ENCODE measurements at places on chromosomes 13 and 19. TPM values are rescaled to one million over a fixed set of nuclear protein-coding genes. Genes with fewer than 3 reads are reported as not detected.

SELENOV gene
- total RNA-seq, result not detected

TMEM205 gene
- total RNA-seq, result 34.9 TPM

PSG6 gene
- not detected for total RNA-seq

GJA3 gene
- 0.05 TPM for total RNA-seq

DNA sequence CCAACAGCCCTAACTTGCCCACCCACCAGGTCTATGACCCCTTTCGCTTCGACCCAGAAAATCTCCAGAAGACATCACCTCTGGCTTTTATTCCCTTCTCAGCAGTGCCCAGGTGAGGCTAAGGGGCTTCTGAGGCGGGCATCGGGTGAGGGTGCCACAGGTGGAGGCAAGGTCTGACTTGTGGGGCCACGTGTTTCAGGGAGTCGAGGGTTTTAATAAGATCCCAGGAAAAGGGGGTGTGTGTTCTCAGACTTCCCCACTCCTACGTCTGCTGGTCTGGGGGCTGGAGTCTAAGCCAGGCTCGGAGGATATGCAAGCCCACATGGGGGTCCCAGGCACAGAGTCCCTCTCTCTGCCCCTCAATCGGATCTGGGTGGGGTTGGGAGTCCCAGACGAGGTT, 30.9 kb upstream of the CYP4F8 start:
- DNase-seq, result no peak

DNA sequence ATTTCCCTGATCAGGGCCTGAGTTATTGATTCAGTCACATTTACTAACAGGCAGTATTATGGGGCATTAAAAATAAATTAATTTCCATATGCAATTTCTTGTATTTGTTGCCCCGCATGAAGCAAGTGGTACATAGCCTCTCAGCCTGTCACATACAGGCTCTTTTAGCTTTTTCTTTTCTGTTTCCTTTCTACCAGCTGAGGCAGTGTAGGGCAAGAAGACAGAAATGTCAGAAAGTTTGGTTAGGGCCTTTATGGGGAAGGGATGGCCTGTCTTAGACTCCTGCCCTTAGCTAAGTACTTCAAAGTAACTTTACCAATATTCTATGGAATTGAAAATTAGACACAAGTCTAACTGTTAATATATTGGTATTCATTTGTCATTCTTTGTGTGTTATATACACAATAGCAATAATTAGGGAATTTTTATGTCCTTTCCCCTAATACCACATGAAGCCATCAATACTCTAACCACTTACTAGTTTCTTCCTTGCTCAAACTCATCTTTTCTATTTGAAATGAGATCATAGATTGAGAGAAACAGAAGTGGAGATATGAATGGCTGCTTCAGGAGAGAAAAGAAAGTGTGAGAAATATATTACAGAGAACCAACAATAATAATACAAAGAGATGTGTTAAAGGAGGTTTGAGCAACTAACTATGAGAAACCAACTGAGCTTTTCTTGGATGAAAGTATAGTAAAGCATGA, 669.6 kb downstream of the PCDH17 start:
- DNase-seq, result no peak

GRCh38 chr13:20360041-20360491, 127.9 kb upstream of the GJB6 start:
- DNase-seq, result no peak

GRCh38 chr19:17025991-17026658, 485 bp downstream of the CPAMD8 start:
- no peak for DNase-seq

GRCh38 chr13:81139987-81140386, 799.1 kb upstream of the SPRY2 start:
- DNase-seq, result no peak

- no peak for DNase-seq
Observed at GRCh38 chr19:17415121-17415520, 4.7 kb upstream of the MVB12A start.

DNA sequence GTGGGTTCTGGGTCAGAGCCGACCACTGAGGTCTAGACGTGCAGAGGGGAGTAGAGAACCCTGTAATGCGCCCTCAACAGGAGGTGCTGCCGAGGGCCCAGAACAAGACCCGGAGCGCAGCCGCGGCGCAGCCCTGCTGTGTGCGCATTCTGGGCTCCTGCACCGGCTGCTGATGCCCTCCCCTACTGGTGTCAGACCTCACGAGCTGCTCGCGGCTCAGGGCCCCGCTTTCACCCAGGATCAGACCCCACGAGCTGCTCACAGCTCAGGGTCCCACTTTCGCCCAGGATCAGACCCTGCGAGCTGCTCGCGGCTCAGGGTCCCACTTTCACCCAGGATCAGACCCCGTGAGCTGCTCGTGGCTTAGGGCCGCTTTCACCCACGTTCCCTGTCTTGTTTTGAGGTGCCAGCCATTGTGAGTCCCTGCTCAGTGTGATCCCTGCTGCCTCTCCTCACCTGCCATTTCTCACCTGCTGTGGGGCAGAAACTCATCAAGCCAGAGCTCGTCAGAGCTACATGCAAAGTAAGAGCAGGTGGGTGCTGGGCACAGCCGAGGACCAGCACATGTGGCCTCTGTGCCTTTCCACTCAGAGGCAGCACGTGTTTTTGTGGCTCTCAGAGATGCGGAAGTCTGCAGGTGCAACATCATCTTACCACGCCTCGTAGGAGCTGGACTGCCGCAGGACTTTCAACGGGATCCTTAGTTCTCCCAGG, 47.0 kb upstream of the C13orf46 start:
- DNase-seq, result no peak

- DNase-seq, result no peak
Observed at GRCh38 chr19:50992666-50993035, 8.8 kb downstream of the KLK8 start.

GRCh38 chr13:50760751-50761150, 82.7 kb downstream of the DLEU7 start:
- no peak for DNase-seq

GRCh38 chr19:15372470-15372869, 7.1 kb downstream of the AKAP8 start:
- no peak for DNase-seq

GRCh38 chr19:17385878-17386611, 8.0 kb downstream of the CCDC194 start:
- peak; percentile 49 for DNase-seq

GRCh38 chr19:37537391-37537947, 30.7 kb downstream of the ZNF793 start:
- DNase-seq, result no peak

DNA sequence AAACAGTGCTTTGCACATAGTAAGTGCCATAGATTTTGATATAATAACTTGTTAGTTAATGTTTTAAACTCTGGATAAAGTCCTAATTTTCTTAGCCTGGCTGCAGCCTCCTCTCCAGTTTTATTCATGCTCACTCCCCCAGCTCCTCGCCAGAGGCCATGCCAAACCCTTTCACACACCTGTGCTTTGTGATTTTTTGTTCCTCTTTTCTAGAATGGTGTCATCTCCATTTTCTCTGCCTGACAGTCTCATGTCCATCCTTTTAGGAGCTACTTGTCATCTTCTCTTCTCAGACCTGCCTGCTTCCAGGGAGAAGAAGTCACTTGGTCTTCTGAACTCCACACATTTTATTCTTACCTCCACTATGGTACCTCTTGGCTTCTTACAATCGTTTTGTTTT, 55.8 kb upstream of the SPATA13 start:
- DNase-seq, result no peak

DNA sequence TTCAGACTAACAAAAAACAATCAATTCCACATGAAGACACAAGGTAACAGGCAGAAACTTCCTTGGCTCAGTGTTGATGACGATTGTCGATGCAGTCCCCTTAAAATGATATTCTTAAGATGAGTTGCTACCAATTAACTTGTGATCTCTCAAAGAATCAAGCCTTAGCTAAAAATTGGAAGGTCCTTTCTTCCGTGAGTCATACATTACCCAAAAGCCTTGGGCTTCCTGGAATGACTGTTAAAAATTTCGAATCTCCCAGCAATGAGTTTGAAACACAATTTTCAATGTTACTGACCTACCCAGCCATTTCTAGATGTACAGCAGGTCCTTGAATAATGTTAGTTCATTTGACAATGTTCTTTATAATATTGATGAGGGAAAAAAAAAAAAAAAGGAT, 28.0 kb upstream of the RB1 start:
- no peak for DNase-seq

DNA sequence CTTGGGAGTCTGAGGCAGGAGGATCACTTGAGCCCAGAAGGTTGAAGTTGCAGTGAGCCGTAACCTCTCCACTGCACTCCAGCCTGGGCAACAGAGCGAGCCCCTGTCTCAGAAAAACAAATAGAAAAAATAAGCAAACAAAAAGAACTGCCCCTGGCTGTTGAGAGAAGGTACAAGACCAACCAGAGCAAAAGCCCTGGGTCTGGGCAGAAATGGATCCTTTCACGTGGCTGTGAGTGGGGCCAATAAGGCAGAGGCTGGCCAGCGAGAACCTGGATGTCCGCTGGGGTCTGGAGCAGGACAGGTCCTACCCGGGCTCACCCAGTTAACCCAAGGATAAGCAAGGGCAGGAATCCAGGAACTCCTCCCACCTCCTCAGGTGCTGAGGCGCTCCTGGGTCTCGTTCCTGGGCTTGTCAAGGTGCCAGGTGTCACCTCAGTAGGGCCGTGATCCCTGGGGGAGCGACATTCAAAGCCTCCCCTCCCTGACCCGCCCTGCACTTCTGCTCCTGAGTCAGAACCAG, 4.7 kb upstream of the SLC5A5 start:
- no peak for DNase-seq

Data from activated T-helper 2 cell treated with anti-CD3 and anti-CD28 coated beads, Interferon-gamma antibody, Interleukin-2, Interleukin-4, amounts not matched to agents 10 μg/mL and 5 μg/mL and 100 μg/mL, durations not matched to agents 14 hours and 24 hours and 36 hours (primary cell).